ENCODE measurements at places on chromosomes 16 and 17.
A peak's percentile ranks its signal among the peaks of the same experiment; 100 is the strongest.

- no peak for DNase-seq
Observed at GRCh38 chr16:66953462-66954096, 7.5 kb upstream of the CES3 start.

- peak; percentile 38 for DNase-seq
Observed at GRCh38 chr17:3754458-3755334, 31.0 kb downstream of the HASPIN start.

- peak; percentile 66 for DNase-seq
Observed at GRCh38 chr16:11224894-11225676, 30.9 kb downstream of the SOCS1 start.

GRCh38 chr17:49379926-49380325 is 17.9 kb upstream of the ZNF652 start:
- no peak for DNase-seq

DNA sequence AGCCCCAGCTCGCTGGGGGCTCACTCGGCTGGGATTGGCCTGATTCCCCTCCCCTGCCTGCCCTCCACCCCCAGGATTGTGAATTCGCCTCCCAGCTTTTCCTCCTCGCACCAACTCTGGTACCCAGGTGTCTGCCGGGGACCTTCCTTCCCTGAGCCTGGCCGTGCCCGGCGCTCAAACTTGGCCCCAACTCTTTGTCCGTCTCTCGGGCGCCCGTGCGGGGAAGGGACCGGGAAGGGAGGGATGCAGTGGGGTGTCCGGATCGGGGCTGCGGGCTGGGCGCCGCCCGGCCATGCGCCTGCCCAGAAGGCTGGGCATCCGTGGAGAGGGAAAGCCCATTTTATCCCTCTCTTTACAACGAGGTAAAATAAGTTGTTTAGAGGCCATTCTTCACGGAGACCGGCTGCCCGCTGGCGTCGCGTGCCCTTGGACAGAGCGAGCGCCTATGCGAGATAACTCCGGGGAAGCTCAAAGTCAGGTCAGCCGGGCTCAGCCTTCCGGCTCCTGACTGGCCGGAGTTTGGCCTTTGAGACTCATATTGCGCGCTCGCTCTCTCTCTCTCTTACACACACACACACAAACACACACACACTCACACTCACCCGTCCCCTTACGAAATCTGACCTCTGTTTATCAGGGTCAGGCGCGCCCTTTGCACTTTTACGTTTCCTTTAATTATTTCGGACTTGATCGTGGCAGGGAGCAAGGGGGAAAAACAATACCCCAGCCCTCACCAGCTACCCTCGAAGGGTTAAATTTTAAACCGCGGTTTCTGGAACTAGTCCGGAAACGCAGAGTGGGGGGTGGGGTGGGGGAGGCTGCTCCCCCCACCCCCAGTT is 774 bp upstream of the MAF start:
- no peak for DNase-seq

DNA sequence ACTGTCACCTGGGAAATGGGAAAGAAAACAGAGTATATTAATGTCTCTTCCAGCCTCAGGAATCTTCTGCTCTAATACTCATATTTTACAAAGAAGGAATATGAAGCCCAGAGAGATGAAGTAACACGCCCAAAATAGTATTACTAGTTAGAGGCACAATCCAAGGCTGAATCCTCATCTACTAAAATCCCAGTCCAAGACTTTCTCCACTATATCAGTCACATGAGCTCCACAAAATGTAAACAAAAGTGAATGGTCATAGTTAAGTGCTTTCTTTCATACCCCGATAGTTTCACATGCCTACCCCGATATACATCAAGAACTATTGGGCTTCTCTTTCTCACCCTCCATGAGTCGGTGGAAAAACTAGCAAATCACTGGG is 965 bp downstream of the INTS2 start:
- DNase-seq, result no peak

DNA sequence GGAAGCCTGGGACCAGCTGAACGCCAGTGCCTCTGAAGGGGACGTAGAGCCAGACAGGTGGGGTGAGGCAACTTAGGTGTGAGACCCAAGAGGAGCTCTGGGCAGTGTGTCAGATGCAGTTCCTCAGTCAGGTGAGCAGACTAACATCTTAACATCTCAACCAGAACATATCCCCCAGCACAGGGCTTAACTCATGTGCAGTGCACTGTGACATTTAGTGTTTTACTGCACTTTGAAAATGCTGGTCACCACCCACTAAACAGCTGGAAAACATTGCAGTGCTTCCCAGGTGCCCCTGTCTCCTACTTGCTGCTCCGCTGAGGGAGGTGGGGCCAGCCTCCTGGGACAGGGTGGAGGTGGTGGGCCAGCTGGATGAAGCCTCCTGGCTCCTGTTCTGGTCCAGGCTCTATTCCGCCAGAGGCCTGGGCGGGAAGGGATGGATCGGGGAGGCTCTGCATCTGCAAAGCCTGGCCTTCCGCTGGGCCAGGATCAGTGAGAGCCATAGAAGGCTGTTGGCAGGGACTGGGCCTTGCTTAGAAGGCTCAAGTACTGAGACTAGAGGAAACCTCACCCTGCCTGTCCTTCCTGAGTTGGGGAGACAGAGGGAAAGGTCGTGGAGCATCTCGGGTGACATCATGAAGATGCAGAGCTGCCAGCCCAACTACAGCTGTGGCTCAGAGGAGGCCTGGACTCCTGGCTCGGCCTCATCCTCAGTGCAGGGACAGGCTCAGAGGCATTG is 7.9 kb upstream of the MRC2 start:
- DNase-seq, result no peak

GRCh38 chr17:5424909-5425308 is 4.9 kb downstream of the RPAIN start:
- DNase-seq, result no peak

DNA sequence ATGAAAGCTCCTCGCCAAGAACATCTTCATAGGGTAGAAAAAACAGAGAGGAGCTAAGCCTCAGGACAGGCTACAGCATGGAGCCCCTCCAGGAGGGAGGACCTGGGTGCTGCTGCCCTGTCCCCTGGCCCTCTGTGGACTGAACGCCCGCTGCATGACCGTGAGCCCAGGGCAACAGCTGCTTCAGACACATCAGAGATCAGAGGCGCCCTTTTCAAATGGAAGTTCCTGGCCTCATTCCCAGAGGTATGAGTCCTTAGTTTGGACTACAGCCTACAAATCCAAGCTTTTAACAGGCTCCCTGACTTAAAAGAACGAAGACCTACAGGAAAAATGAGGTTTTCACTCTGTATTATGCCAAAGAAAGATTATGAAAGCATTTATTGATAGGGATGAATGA is 48.5 kb downstream of the ZNF18 start:
- DNase-seq, result no peak

GRCh38 chr16:48310908-48311641 is 63.7 kb upstream of the ABCC11 start:
- no peak for DNase-seq

DNA sequence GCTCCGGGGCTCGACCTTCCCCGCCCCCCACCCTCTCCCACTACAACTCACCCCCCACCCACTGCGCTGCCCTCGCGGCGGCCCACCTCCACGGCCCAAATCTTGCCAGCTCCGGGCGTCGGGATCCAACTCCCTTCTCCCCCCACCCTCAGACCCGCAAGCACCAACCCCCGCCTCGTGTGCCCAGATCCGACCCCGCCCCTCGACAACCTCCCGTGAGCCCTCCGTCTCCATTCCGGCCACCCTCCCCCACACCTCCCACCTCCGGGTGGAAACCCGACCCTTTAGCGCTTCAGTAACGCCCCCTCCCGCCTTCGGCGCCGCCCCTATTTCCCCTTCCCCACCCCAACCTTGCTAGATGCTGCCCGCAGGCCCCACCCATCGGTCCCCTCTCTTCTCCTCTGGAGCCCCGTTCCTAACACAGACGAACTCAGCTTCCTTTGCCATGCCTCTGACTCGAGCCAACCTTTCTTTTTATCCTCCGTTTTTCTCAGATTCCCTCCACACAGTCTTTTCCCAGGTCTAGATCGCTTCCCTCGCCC is 717 bp downstream of the UBE2Z start:
- peak; percentile 75 for DNase-seq

GRCh38 chr17:31574458-31574857 is 183.0 kb downstream of the RAB11FIP4 start:
- no peak for DNase-seq

DNA sequence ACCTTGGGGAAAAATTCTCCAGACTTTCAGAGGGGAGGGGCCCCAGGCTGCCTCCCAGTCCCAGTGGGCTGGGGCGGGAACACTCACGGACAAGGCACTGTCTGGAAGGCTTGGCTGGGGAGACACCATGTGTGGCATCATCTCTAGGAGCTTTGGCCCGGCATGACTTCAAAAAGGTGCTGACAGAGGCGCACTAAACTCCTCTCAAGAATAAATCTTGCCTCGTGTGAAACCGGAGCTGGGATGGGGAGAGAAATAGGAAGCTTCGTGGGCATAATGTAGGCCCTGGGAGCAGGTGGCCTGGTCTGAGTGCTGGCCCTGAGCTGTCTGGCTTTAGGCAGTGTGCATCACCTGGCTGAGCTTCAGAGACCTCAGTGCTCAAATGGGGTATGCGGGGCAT is 5.7 kb downstream of the WSCD1 start:
- DNase-seq, result no peak

GRCh38 chr16:65739518-65739917 is 617.7 kb upstream of the CDH11 start:
- DNase-seq, result no peak

- DNase-seq, result no peak
Observed at GRCh38 chr16:90044111-90044551, 24.9 kb upstream of the DBNDD1 start.

DNA sequence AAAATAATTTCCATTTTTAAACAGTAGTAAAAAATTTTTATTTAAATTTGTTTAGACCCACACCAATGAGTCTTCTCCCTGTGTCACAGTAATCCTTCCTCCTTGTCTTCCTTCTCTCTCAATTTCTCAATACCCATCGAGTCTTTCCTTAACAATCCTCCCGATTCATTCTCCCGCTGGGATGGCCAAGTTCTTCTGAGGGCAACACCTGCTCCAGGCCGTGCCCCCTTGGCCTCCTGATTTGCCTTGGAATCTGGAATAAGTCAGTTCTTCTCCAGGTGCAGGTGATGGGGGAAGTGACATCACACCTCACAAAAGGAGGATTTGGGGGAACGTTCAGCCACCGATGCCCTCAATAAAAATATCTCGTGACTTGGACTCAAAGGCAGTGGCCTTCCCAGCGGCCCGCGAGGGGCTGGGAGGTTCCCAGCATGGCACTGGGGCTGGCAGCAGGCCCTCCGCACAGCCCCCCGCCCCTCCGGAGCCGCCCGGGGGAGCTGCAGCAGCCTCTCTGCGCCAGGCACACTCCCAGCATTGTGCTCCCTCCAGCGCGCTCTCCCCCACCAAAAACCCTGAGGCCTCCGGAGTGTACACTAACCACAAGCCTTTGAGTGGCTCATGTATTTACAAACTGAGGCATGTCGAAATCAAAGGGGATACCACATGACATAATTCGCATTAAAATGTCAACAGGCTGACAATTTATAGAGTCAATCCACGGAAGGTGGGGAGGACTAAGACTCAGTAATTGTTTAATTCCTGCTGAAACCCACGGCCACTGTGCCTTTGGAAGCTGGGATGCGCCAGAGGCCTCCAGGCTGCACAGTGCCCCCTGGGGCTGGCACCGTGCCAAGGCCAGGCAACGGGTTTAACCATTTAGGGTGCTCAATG is 120.5 kb downstream of the ZFHX3 start:
- DNase-seq, result no peak

- no peak for DNase-seq
Observed at GRCh38 chr17:32878211-32878610, 1.3 kb upstream of the MYO1D start.

Data from stimulated activated CD4-positive, alpha-beta T cell treated with anti-CD3 and anti-CD28 coated beads, TNF-alpha, amount 100 ng/mL, for 24 hours (primary cell).